ENCODE measurements at places on chromosomes 3 and 15.

DNA sequence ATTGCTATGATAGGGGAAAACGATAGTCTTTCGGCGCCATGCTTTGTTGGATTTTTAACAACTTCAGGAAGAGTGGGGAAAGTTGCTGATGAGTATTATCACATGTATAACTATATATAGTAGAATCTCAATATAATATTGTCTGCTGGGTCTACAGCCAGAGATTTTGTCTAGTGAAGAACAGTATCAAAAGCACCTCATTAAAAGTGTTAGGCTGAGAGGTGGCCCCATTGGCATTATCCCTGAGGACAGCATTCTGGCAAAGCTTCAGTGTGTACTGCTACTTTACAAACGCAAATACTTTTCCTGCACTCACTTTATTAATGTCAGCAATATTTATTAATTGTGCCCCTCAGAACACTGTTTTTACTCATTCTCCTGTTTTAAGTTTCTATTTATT, 11.8 kb downstream of the QTRT2 start:
- DNase-seq = no peak

DNA sequence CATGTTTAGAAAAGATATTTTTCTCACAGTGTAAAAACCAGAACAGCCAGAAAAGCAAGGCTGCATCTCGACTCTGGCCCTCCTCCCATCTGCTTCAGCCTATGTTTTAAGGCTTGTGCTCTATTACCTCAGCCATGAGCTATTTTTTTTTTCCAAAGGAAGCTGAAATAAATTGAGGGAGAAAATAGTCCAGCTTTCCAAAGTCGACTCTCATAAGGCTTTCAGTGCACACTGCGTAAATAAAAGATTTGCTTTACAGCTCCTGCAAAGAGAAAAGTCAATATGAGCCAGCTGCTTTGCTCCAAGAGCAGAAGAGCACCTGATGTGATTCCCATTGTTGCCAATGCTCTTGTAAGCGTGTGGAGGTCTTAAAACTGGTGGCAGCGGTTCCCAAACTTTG, 26.7 kb downstream of the SCG3 start:
- no peak for DNase-seq

GRCh38 chr3:39869890-39870289, 60.5 kb downstream of the MYRIP start:
- no peak for DNase-seq

GRCh38 chr3:53195066-53195450, 34.0 kb downstream of the PRKCD start:
- DNase-seq = no peak

DNA sequence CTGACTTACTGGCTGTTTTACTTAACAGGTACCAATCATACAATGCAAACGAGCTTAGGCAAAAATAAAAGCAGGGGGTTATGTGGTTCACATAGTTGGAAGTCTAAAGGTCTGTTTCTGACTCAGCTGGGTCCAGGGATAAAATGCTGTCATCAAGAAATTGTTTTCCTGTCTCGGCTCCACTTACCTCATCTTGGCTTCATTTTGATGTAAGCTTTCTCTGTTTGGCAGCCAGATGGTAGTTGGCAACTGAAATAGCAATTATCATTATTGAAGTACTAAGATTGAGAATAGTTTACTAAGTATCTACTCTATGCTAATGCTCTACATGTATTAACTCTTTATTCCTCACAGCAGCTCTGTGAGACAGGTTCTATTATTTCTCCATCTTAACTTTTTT, 36.8 kb upstream of the CNTN3 start:
- DNase-seq = no peak

- DNase-seq = no peak
Observed at GRCh38 chr15:90407336-90407735, 19.3 kb downstream of the IQGAP1 start.

DNA sequence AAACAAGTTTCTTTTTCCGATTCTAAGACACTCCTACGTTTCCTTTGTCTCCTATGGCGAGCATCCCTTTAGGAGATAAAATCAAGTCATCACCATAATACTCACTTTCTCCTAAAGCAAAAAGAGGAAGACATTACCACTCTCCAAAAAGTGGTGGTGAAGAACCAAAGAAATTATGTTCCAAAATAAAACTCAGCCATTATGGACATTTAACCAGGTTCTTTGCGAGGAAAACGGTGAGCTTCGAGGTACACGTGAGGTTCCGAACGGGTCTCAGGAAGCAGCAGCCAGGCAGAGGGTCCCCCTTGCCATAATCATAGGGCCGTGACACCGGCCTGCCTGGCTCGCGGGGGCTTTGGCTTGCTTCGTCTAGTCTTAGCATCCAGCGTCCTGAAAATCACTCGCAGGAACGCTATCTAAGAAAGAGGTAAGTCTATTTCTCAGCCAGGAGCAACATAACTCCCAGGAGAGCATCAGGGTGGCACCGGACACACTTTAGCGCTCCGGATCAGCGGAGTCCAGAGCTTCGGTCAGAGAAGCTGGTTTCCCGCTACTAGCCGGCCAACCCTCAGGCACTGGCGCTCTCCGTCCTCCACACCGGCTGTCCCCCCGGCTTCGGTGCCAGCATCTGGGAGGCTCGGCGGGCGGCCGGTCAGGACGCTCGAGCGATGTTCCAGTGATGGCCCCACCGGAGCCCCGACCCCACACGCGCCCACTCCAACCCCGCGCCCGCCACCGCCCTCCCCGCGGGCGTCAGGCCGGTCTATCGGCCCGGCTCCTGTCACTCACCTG, 581 bp downstream of the IP6K1 start:
- no peak for DNase-seq
